ENCODE measurements at places on chromosomes 7 and 10. TPM values are rescaled to one million over a fixed set of nuclear protein-coding genes. Genes with fewer than 3 reads are reported as not detected.
A peak's percentile ranks its signal among the peaks of the same experiment; 100 is the strongest.

Gene KCNMA1
- 6.3 TPM for polyA plus RNA-seq

Gene HOXA13
- not detected for polyA plus RNA-seq

Gene PNPLA8
- 10.8 TPM for polyA plus RNA-seq

Gene CHST15
- 21.4 TPM for polyA plus RNA-seq

DNA sequence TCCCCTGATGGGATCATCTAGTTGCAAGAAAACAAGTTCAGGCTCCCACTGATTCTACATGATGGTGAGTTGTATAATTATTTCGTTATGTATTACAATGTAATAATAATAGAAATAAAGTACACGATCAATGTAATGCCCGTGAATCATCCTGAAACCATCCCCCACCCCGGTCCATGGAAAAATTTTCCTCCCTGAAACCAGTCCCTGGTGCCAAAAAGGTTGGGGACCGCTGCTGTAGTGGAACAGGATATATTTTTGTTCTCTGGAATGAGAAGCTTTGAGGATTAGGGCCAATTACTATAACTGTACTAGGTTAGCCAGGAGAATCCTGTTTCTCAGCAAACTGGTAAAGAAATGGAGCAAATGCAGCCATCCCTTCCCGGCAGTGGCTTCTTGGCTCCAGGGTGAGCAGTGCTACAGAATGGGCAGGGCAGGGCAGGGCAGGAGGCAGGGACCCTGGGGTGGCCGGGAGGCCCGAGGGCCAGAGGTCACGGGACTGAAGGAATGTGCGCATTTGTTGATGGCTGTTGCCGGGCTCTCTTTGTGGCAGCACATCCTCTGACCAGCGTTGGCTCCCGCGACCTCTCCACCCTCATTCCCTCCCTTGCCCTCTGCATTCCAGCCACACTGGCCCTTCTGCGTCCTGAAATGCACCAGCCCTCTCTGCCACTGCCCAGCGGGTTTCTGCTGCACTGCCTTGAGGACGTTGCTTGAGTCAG is 162.3 kb upstream of the NPS start:
- no peaks in the 10 kb centered on the region for H3K27me3 ChIP-seq
- peaks cover 9% of the 10 kb centered on the region for H3K36me3 ChIP-seq
- no peak overlapping the region for H3K4me3 ChIP-seq
- no peak for DNase-seq
- H3K27ac ChIP-seq, result no peak overlapping the region

DNA sequence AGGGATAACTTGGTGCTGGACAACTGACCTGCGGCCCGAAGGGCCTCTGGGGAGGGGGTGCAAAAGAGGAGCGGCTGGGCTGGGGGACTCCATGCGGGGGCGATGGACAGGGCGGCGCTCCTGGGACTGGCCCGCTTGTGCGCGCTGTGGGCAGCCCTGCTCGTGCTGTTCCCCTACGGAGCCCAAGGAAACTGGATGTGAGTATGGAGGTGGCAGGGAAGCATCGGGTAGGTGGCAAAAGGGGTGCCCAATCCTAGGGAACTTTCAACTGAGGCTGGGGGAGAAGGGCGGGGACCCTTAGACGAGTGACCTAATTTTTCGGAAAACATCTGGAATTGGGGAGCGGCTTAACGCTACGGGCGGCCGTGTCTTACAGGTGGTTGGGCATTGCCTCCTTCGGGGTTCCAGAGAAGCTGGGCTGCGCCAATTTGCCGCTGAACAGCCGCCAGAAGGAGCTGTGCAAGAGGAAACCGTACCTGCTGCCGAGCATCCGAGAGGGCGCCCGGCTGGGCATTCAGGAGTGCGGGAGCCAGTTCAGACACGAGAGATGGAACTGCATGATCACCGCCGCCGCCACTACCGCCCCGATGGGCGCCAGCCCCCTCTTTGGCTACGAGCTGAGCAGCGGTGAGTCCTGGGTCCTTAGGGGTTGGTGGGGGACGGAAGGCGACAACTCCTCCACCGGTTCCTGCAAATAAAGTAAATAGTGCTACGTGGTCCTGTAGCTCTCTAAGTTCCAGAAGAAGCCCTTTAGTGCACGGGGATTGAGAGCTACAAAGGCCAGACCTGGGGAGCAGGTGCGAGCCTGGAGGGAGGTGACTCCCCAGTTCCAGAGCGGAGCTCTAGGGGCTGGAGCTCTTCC is 622 bp downstream of the WNT16 start:
- DNase-seq, result no peak
- H3K4me1 ChIP-seq, result peaks cover 14% of the 10 kb centered on the region
- H3K36me3 ChIP-seq, result no peaks in the 10 kb centered on the region
- peak overlapping the region; percentile 31 for H3K4me3 ChIP-seq
- H3K27ac ChIP-seq, result no peak overlapping the region

GRCh38 chr7:121575194-121575765 is 179.2 kb upstream of the FAM3C start:
- no peaks in the 10 kb centered on the region for H3K27me3 ChIP-seq
- no peak overlapping the region for H3K4me3 ChIP-seq
- DNase-seq, result no peak
- no peak overlapping the region for H3K27ac ChIP-seq

GRCh38 chr7:17056491-17057142 is 174.8 kb upstream of the AGR3 start:
- no peaks in the 10 kb centered on the region for H3K36me3 ChIP-seq
- no peak overlapping the region for H3K27ac ChIP-seq
- H3K27me3 ChIP-seq, result no peaks in the 10 kb centered on the region
- peaks cover 30% of the 10 kb centered on the region for H3K4me1 ChIP-seq
- DNase-seq, result no peak

DNA sequence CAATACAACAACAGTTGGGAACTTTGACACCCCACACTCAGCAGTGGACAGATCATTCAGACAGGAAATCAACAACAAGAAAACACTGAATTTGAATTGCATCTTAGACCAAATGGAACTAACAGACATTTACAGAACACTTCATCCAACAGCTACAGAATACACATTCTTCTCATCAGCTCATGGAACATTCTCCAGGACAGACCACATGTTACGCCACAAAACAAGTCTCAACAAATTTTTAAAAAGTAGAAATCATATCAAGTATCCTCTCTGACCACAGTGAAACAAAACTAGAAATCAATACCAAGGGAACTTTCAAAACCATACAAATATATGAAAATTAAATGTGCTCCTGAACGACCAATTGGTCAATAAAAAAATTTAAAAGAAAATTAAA is 212.3 kb downstream of the DNAJC1 start:
- no peaks in the 10 kb centered on the region for H3K36me3 ChIP-seq
- H3K27me3 ChIP-seq, result no peaks in the 10 kb centered on the region
- H3K4me1 ChIP-seq, result peaks cover 4% of the 10 kb centered on the region
- H3K4me3 ChIP-seq, result no peak overlapping the region

Data from keratinocyte (primary cell).